ENCODE measurements at places on chromosomes 16 and 17.

GRCh38 chr16:67017421-67017750 lies 11.6 kb upstream of the CBFB start:
- DNase-seq: no peak

DNA sequence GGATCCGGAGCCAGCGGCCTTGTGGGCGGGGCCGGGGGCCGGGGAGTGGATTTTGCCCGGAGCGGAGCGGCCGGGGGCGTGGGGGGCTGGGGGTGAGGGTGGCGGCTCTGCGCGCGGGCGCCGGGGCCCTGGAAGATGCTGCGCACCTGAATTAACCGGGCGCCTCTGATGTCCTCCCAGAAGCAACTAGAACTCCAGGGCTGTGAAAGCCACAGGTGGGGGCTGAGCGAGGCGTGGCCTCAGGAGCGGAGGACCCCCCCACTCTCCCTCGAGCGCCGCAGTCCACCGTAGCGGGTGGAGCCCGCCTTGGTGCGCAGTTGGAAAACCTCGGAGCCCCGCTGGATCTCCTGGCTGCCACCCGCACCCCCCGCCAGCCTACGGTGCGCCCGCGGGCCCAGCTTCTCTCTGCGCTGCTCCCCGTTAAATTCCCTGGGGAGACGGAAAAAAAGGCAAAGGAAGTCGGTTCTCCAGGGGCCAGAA lies 549 bp downstream of the SLC26A11 start:
- DNase-seq: no peak

- no peak for DNase-seq
Observed at GRCh38 chr17:63476459-63476853, 405 bp upstream of the ACE start.

- no peak for DNase-seq
Observed at GRCh38 chr17:27997044-27997401, 45.5 kb upstream of the NLK start.

DNA sequence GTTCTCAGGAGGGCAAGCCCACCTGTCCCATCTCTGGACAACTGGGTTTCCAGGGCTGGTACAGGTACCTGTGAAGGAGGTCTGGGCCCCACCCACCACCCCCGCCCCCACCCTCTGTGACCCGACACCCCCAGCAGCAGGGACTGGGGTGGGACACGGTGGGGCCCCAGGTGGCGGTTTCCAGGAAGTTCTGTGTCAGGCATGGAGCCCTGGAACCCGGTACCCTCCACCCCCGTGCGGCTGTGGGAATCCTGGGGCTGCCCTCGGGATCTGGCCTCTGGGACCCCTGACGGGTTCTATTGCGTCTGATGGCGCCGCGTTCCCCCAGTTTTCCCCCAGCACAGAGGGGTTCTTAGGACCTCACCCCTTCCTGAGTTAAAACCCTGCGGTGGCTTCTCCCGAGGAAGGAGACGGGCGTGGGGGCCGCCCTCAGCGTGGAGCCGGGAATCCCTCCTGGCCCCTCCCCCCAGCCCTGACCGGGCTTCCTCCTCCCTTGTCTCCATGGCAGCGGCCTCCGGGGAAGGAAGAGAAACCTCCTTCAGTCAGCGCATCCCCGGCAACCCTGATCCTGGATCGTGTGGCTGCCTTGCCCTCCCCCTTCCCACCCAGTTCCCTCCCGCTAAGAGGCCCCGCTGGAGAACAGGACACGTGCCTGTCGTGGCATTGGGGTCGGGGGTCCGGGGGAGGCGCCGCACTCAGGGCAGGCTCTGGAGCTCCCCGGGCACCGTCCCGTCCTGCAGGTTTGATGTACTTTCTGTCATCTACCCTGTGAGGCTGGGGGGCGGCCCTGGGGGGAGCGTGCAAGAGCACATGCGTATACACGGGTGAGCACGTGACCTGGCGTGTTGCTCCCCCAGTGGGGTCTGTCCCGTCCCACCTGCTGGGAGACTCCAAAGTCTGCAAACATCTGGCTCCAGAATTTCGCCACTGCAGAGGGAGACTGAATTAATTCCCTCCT lies 30.3 kb downstream of the CACNA1H start:
- DNase-seq: no peak

GRCh38 chr16:88429387-88430184 lies 23.5 kb upstream of the ZFPM1 start:
- DNase-seq: no peak

- no peak for DNase-seq
Observed at GRCh38 chr17:74008196-74008595, 195.3 kb upstream of the RPL38 start.

DNA sequence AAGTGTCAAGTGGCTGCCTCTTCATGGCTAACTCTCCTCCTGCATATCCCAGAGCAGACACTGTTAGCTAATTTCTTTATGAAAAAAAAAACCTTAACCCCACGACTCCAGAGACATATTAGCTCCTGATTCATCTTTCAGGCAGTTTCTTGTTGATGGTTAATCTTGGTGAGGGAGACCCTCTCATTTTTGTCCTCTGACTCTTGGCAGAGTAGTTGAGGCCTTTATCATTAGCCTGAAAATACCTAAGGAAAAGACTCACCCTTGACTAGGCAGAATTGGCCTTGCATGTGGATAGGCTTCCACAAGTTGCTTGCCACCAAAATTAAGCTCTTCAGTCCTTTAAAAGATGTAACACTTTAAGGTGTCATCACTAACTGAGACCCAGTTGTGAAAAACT lies 4.0 kb downstream of the CRYBA1 start:
- DNase-seq: no peak

GRCh38 chr17:20992987-20993862 lies 49.6 kb downstream of the USP22 start:
- peak; percentile 87 for DNase-seq

DNA sequence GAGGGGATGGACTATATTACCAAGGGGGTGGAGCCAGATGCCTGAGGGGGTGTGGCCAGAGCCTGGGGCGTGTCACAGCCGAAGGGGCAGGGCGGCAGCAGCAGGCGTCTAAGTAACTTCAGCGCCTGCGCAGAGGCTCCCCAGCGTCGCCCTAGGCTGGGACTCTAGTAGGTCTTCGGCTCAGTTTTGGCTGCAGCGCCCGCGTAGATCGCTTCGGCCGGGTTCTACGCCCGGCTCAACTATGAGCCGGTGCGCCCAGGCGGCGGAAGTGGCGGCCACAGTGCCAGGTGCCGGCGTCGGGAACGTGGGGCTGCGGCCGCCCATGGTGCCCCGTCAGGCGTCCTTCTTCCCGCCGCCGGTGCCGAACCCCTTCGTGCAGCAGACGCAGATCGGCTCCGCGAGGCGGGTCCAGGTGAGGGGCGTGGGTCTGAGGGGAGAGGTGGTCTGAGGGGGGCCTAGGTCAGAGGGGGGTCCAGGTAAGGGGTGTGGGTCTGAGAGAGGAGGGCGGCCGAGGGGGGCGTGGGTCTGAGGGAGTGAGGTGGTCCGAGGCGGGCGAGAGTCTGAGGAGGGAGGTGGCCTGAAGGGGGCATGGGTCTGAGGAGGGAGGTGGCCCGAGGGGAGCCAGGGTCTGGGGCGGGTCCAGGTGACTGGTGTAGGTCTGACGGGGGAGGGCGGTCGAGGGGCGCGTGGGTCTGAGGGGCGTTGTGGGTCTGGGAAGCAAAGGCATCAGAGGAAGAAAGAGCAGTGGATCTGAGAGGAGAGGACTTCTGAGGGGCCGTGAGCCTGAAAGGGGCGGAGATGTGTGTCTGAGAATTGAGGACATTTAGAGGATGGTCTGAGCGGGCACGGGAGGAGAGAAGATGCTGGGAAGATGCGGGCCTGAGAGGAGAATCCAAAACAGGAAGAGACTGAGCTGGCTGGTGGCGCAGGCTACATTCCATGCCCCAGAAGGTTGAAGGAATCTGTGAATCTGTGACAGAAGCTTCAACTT lies at the start of gene LPCAT2:
Gene LPCAT2 (plus strand): TSS at position 132 of the 991 bp plus-strand sequence. CDS start 110 bp downstream, at position 242.
- DNase-seq: peak; percentile 27

DNA sequence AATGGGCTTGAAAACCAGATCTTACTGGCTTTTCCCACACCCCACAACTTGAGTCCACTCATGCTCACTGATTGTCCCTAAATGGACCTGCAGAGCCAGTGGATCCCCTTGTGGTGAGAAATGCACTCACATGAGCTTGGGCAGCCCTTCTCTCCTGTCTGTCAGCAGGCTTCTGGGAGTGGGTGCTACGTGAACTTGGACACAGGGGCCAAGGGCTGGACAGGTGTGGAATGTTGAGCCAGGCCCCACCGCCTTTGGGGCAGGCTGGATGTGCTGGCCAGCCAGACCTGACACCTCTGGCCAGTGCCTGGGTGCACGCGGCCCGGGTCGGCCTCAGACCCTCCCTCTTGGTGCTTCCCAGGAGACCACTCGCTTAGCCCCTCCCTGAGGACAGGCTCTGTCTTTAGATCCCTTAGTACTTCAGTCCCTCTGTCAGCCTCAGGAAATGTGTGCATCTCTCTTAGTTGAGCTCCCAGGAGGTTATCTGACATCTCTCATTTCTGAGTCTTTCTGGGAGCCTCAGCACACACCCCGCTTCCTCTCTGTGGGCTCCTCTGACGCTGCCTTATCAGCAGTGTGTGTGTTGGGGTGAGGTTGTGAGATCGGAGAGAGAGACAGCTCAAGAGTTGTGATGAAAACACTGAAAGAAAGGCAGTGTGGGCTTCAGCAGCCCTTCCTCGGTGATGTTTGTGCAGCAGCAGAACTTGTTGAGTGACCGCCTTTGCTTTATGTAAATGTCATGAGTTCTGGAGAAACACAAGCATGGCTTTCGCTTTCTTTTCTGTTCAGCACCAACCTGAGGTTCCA lies 117.0 kb downstream of the RAB11FIP4 start:
- peak; percentile 73 for DNase-seq

GRCh38 chr16:55217392-55217791 lies 106.6 kb upstream of the IRX6 start:
- DNase-seq: no peak

GRCh38 chr17:78403822-78404221 lies 25.4 kb downstream of the PGS1 start:
- DNase-seq: no peak

DNA sequence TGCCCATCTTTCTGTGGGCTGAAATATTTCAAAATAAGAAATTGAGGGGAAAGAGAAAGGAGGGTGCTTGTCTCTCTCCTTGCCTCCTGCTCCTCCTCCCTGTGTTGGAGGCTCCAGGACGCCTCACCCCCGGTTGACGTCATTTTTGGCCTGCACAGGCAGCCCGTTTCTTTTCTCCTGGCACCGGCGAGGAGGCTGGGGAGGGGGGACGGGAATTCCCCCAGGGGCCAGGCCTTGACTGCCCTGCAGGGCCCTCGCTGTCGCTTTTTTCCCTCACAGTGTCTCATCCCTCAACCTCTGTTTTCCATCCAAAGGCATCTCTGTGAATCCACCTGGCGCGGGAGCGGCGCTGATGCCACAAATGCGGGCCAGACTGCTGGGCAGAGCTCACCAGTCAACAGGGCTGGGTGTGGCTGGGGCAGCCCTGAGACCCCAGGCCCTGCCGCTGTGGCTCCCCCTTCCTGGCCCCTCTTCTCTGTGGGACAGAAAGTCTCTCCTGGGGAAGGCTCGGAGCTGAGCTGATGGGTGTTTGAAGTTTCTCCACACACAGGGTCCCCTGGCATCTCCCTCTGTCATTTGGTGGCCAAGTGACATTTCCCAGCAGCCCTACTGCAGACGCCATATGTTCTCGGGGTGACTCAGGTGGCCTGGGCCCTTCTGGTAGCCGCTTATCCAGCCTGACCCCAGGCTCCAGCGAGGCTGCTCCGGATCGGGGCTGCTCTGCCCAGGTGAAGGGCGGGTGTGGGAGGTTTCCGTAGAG lies 16.0 kb downstream of the CENPX start:
- no peak for DNase-seq

GRCh38 chr17:29674281-29674680 lies 51.6 kb upstream of the CORO6 start:
- DNase-seq: no peak

GRCh38 chr17:71302721-71303549 lies 817.9 kb upstream of the SOX9 start:
- no peak for DNase-seq

- DNase-seq: no peak
Observed at GRCh38 chr16:17230932-17231581, 239.7 kb downstream of the XYLT1 start.

DNA sequence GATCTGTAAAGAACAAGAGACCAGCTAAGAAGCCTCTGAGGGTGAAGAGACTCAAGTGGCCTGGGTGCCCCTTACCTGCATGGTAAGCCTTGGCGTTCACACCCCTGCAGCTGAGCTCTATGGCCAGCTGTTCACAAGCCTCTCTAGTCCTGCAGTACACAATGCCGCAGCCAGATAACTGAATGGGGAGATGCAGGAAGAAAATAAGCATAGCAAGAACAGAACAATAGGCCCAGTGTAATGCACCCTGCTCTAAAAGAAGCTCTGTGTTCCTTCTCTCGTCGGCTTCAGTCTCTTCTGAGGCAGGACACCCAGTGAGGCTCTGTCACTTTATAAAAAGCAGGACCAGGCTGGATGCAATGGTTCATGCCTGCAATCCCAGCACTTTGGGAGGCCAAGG lies 5.4 kb downstream of the RECQL5 start:
- DNase-seq: no peak

Measured in GM10248 (cell line).